ENCODE measurements at places on chromosomes 1 and 21.

GRCh38 chr1:161166669-161167548, 683 bp downstream of the PPOX start:
- DNase-seq: peak; percentile 89

DNA sequence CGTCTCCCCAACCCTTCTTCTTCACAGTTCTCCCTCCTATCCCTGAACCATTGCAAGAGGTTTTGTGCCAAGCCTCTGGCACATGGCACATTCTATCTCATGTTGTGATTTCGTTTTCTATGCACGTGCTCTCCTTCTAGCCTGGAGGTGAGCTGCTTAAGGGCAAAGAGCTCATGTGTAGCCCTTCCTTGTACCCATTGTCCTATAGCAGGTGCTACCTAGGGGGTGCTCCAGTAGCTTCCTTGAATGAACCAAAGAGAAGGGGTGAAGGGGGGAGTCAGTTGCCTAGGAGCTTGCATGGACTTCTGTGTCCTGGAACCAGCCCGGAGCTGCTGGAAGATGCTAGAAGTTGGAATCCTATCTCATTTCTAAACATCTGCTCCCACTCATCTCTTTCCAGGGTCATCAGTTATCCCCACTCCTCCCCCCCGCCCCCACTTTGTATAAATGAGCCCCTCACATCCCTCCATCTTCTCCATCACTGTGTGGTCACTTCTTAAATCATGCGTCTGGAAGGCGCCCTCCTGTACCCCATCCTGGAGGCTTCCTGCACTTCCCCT, 535 bp upstream of the DISC1 start:
- DNase-seq: no peak

DNA sequence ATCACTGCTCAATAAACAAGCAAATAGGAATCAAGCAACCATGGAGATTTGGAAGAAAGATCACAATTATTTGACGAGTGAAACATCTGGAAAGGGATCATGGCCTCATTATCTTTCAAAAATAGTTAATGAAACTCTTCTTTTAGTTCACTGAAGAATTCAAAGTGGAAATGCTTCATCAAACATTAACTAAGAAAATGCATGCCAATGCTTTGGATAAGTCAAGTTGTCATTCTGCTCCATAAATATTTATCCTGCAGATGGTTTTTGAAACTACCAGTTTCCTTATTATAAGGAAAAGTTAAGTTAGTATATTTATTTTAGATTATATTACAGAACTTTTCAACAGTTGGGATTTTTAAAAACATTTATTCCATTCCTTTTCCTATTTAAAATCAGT, 206.5 kb upstream of the ADGRL2 start:
- DNase-seq: no peak

- no peak for DNase-seq
Measured at GRCh38 chr21:45540601-45540970, 1.7 kb downstream of the SLC19A1 start.

- no peak for DNase-seq
Measured at GRCh38 chr1:184483101-184483683, 96.4 kb downstream of the C1orf21 start.

DNA sequence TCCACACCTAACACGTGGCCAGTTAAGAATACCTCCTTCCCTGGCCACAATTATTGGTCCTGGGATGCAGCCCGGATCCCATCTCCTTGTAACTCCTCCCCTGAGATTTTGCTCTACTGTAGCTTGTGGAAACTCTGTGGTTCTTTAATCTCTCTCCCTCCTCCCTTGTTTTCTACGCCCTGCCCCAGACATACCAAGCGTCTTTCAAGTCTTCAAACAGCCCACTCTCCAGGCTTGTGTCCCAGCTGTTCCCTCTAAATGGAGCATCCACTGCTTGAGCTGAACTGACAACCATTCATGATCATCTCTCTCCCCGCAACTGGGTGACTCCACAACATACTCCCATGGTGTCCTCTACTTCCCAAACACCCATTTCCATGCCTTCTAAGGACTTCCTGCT, 111.6 kb downstream of the SIPA1L2 start:
- no peak for DNase-seq

DNA sequence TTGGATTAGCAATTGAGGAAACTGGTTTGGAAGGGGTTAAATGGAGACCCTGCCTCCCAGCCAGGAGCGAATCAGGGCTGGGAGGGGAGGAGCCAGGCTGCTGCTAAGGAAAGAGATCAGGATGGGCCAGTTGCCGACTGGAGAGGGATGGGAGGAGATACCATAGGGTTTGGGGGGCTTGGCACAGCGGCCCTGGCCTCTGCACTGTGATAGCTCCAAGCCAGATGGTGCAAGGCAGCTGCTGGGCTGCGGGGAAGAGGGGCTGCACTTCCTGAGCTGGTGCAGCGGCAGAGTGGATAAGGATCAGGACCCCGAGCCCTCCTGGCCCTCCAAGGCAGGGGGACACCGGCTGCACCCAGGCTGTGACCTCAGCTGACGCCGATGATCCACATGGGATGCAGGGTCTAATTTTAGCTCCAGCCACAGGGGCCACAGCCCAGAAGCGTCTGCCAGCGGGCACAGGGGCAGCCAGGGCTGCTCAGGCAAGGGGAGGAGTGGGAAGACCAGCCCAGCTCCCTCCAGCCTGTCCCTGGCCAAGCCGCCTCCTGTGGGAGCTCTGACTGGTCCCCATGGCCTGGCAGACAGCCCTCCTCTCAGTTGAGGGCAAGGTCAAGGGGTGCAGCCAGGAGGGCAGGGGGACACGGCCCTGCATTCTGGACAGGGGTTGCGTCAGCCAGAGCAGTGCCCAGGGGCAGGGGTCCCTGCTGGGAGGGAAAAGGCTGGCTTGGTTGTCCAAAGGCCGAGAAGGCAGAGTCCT, at the start of gene EXTL1:
Gene EXTL1, plus strand, starts transcription at position 129 of the 757 bp plus-strand sequence. CDS start 872 bp downstream, outside the sequence.
- no peak for DNase-seq

DNA sequence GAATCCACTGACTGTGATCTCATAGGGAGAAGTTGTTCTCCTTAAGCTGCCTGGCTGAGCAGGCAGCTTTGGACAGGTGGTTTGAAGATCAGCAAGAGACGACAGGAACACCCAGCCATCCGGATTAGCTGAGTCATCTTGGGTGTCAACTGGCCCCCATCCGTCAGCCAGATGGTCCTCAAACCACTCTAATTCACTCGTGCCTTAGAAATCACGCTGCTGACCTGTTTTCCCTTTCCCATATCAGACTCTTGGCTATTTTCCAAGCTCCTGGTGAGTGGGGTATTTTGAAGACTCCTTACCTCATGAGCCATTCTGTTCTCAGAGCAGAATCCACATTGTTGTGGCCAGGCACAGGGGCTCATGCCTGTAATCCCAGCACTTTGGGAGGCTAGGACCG, 149.1 kb upstream of the L1TD1 start:
- no peak for DNase-seq

- no peak for DNase-seq
Measured at GRCh38 chr21:38280454-38280853, 23.7 kb downstream of the KCNJ15 start.

DNA sequence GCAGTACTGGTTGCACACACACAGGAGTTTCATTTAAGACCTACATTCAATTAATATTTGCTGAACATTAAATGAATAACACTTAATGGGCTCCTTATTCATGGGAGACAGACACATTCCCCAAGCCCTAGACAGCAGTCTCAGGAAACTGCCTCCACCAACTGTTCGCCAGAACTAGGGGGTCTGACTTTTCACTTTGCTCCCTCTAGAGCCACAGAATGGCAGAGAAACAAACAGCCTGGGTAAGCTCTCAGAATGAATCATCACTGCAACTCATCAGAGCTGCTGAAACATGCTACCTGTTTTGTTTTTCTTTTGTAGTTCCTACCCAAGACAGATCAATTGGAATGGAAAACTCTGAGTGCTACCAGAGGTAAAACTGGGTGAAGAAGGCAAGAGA, 31.7 kb downstream of the ELK4 start:
- no peak for DNase-seq

DNA sequence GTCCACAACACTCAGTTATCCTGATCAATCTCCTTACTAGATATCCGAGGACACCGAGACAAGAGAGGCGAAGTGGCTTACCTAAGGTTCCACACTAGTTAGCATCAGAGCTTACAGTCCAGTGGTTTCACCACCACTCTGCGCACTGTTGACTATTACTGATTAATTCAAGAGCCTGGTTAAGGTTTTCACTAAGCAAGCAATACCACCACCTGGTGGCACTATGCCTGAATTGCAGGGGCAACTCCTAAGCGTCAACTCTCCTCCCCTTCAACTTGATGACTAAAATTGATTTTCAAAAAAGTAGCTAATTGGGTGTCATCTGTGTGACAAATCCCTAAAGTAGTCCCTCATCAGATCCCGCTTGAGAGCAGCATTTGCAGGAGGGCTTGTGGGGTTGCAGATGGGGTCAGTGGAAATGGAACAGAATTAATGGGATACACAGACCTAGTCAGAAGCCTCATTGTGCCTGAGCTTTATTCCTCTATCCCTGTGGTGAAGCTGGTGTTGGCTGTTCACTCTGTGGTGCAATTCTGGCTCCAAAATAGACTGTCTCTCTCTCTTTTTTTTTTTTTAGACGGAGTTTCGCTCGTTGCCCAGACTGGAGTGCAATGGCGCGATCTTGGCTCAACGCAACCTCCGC, 9.1 kb downstream of the TTC22 start:
- peak; percentile 68 for DNase-seq

- no peak for DNase-seq
Measured at GRCh38 chr1:198649968-198650338, 11.1 kb downstream of the PTPRC start.

GRCh38 chr1:110153407-110153950, 3.2 kb downstream of the SLC6A17 start:
- DNase-seq: no peak

DNA sequence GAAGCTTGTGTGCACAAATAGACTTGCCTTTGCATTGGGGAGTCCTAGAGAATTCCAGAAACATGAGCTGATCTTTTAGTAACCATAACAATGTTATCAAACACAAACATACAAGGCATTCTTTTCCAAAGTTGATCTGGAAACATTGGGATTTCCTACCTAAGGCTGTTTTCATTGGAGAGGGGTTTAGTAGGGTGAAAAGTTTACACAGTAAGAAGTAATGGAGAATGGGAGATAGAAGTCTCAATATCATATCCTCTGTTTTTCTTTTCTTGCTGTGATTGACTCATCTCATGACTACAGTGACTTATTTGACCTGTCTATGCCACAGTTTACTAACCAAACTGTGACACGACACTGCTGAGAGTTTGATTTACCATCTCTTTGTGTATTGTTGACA, 65.6 kb upstream of the PLA2G4A start:
- DNase-seq: no peak

GRCh38 chr1:228994676-228995594, 259.7 kb downstream of the RHOU start:
- DNase-seq: no peak

DNA sequence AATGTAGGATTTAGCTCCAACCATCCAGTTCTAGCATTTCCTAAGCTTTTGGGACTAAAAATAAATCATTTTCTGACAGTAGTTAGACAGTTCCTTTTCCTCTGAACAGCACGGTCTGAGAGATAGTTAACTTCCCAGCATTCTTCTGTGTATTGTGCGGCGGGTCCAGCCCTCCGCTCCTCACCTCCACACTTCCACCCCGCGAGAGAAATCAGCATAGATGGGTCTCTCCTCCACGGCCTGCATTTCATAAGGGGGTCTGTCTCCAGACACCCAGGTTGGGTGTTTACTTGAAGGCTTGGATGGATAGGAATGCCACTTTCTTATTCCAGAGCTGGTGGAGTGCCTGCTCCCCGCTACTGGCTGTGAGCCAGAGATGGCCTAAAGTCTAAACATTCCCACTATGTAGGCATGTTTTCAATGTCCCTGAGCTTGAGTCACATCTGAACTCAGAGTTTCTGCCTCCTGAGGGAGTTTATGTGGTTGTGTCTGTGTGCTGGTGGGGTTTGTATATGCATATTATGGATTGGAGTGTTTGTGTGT, 38.0 kb upstream of the PPP2R5A start:
- no peak for DNase-seq

DNA sequence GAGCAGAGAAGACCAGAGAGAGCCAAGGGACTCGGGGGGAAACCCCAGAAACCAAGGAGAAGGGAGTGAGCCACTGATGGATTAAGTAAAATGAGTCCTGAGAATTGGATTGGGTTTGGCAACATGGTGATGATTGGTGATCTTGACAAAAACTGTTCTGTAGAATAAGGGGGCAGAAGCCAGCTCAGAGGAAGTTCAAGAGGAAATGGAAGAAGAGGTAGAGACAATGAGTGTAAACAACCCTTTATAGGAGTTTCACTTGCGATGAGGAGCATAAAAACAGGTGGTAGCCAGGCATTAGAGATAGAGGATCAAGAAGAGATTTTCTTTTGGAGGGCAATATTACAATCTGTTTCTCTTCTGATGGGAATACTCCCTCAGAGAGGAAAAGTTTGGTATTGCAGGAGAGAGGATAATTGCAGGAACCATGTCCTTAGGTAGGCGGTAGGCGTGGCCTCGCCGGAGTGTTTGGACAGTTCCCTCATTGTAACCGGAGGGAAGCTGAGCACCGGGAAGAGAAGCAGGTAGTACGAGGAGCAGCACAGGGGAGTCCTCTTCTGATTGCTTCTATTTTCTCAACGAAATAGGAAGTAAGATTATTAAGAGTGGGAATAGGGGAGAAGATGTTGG, 68.4 kb upstream of the TENT5C start:
- DNase-seq: no peak

GRCh38 chr1:147891088-147891487, 11.5 kb upstream of the GJA8 start:
- DNase-seq: no peak

DNA sequence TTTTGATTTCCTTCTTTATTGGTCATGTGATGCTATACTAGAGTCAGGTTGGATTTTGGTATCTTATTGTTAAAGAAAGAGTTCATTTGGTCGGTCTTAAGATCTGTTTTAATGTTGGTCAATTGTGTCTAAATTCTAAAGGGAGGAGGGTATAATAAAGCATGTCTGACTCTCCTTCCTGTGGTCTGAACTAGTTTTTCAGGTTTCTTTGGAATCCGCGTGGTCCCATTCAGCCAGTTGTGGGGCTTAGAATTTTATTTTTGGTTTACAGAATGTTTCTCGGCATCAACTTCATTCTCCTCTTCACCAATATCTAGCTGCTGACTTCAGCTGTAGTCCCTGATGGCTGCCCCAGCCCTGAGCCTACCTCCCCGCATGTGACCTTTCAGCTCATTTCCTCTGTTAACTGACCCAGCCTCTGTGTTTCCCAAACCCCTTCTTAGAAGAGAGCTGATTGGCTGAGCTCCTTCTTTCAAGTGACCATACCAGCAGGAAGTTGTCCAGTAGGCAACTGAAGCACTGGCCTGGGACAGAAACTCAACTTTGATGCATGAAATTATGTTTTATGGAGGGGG, 8.7 kb upstream of the MYOC start:
- DNase-seq: no peak

DNA sequence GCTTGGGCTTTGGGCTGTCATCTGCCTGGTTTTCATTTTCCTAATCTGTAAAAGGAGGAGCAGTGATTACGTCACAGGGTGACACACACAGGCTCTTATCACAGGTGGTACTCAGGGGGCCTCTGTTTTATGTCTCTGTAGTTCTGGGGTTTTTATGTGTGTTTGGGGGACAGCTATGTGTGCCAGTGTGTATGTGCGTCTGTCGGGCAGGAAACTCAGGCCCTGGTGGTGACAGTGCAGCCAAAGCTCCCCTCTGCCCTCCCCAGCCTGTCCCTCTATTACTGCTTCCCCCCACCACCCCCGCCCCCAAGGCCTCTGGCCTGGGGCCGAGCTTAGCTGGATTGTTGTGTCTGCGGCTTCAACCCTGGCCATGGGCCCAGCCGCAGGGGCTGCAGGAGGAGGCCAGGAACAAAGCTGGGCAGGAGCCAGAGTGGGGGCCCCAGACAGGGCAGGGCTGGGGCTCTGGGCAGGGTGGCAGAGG, 13.3 kb downstream of the MFAP2 start:
- no peak for DNase-seq
